ENCODE measurements at places on chromosomes 5 and 9.

DNA sequence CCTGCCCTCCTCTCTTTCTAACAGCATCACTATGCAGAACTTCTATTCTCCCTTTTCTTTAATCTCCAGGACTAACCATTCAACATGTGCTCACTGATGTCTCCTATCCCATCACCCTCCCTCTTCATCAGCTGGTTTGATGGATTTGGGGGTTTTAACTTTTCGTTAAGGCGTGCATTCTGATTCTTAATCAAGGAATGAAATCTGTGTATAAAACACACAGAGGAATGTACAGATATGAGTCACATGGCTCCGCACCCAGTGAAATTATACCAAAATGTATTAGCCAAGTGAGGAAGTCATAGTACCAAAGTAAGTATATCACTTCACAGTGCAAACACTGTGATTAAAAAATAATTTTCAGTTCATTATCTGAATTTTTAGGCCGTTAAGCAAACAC lies 35.2 kb downstream of the MARCHF11 start:
- DNase-seq: no peak

DNA sequence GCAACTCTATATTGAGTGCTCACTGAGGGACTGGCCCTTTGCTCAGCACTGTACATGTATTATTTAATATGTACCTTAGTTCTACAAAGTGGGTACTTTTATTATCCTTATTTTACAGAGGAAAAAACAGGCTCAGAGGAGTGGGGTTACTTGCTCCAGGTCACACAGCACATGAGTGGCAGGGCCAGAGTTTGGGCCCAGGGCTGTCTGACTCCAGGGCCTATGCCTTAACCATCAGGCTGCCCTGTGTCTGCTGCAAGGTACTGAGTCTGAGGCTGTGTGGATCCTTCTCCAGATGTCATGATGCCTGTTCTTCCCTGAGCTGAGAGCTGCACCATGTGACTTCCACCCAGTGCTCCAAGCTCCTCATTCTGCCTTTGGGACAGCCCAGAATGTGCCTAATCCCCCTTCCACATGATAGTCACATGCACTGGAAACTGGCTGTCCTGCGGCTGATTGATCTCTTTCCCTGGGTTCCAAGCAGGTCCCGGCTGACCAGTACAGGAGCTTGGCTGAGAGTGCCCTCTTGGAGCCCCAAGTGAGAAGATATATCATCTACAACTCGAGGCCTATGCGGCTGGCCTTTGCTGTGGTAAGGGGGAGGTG lies 15.4 kb downstream of the TMEM268 start:
- DNase-seq: no peak

GRCh38 chr5:126069329-126069728 lies 353.9 kb upstream of the GRAMD2B start:
- DNase-seq: no peak

DNA sequence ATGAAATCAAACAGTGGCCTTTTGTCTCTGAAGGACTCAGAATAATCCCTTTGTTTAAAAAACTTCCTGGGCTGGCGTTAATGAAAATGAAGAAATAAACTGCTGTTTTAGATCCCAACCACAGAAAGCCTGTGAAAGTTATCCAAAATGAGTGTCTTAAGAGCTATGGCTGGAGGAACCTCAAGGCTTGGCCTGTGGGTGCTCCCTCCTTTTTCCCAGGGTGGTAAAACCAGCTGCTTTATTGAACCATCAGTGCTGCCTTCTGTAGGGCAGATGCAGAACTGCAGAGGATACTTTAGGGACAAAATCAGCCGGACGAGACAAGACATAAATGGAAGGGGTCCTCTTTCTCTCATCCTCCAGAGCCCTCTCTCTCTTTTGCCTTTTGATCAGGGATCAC lies 100.9 kb downstream of the SMARCA2 start:
- DNase-seq: no peak

GRCh38 chr5:157578079-157578780 lies 2.7 kb upstream of the ADAM19 start:
- DNase-seq: no peak

GRCh38 chr5:1064383-1065142 lies 47.3 kb downstream of the SLC12A7 start:
- DNase-seq: no peak

DNA sequence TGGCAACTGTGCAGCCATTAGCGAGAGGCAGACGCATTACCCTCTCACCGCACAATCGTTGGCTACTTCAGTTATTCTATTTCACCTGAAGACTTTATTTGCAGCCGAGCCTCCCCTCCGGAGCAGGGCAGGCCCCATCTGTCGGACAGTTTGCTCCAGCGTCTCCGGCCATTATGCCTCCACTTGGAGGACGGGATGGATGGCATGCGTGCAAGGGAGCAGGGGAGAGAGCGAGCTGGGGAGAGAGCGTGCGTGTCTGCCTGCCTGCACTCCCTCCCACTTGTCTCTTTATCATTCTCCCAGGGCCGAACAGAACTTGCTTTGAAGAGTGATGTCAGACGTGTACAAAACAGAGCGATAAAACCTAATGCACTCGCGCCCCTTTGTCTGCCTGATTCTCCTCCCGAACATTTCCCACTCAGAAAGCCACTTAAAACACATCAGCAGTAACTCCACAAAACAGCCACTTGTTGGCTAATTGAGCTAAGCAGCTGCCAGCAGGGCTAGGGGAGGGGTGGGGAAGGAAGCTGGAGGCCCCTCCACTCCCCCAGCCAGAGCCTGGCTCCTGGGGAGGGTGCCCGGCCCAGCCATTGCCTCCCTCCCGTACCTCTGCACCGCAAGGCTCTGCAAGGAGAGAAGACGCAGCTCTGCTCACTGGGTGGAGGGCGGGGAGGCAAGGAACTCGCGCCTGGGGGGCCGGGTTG lies 43.4 kb upstream of the FUBP3 start:
- peak; percentile 43 for DNase-seq

DNA sequence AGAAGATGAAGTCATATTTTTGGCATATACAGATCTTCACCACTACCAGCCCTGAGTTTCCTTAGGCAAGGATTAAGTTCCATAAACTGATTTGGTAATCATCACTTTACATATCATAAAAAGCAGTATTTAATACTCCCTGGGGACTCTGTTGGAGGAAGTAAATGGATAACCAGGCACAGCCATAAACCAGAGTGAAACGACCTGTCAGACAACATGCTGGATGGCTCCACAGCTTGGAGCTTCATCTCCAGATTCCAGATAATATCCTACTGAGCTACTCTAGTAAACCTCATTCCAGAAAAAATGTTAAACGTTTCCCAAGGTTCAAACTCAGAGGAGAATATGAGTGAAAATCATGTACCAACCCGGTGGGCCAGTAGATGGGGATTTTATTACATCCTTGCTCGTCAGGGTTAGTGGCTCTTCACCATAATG lies 109.2 kb downstream of the BASP1 start:
- DNase-seq: peak; percentile 61

- no peak for DNase-seq
These were observed 18.2 kb upstream of the CACFD1 start for GRCh38 chr9:133441571-133441970.

DNA sequence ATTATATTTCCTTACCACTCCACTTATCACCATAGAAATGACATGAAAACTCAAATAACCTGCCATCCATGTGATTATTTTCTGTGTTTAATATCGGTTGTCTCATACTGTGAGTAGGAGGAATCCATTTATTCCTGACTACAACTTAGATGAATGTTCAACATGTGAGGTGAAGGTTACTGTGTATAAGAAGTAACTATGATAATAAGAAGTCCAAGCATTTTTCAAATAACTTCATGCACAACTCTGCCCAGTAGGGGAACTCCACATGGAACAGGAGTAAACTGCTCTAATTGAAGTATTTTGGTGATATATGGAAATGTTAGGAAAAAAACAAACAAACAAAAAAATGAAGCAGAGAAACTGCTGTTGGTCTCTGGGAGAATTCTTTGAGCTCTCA lies 447.5 kb upstream of the GRIN3A start:
- DNase-seq: no peak

DNA sequence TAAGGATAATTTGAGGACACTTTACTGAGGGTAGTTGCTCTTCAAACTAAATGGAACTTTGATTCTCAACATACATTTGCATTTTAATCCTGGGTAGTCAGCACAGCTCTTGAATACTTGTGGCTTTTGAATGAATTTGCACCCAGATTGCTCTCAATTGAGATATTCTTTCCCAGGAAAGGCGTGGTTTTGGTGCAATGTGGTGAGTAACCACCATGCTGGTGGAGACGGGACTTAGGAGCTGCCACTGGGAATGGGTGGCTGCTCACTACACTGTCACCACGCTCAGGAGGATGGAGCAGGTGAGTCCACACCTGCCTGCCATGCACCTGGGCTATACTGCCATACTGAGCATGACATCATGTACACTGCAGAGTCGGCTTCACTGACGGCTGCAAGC lies 99.2 kb downstream of the IRX1 start:
- peak; percentile 83 for DNase-seq

GRCh38 chr9:91127653-91128052 lies 234.1 kb downstream of the AUH start:
- peak; percentile 31 for DNase-seq

DNA sequence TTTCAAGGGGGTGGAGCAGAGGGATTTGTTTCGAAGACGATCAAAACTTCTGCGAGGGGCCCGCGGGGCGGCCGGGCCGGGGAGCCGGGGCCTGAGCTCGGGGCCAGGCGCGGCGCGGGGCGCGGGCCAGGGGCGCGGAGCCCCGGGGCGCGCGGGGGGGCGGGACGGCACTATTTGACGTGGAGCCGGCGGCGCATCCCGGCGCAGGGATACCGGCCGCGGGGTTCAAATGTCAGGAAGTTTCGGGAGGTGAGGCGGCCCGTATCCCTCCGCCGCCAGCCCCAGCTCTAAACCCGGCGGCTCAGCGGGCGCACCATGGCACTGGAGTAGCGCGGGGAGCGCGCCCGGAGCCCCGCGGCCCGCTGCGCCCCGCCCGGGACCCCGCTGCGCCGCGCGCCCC lies at the start of gene LMX1B:
TSS of gene LMX1B (plus strand) at position 278 of the 400 bp plus-strand sequence. CDS start 522 bp downstream, outside the sequence.
- peak; percentile 69 for DNase-seq

DNA sequence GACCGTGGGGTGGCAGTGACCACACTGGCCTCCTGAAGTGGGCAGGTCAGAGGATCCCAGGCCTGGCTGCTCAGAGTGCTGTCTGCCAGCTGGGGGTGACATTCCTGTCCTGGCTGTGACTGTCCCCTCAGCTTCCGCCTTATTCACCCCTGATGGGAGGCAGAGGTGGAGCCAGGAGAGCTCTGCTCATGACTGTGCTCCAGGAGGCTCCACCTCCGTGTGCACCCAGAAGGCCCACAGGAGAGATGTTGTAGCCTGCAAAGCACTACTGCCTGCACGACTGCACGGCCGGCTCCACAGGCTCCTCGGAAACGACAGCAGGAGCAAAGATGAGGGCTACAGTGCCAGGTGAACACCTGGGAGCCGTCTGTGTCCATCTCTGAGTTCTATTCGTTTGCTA lies 60.9 kb downstream of the ROPN1L start:
- no peak for DNase-seq

DNA sequence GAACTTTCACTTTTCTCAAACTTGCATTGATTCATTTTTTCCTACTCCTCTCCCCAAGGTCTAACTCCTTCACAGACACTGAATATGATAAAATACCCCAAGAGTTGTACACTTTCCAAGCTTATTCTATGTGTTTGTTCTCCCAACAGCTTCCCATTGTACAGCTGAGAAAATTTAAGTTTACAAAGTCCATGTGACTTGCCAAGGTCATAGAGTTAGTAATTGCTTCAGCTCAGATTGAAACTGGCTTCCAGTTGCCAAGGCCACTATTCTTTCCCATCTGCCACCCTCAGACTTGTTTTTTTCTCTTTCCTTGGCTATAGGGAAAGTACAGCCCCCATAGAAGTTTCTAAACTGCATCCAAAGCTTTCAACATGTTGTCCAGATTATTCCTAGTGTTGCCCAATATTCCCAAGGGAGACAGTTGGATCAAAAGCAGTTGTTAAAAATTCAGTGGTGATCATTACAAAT lies 34.8 kb downstream of the TNFSF8 start:
- peak; percentile 82 for DNase-seq

DNA sequence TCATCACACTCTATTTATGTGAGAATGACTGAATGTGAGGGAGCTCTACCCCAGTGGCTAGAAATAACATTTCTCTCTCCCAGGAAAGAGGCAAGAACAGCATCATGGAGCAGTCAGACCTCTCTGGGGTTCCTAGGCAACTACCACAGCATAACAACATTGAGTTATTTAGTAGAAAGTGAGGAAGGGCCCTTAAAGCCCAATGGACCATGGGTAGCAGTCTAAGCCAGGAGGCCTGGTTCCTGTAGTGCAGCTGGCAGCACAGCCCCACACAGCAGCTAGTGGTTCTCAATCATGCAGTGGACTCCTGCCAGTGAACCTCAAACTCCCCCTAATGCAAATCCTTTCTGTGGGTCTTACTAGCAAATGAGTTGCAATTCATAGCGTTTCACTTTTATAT lies 55.3 kb downstream of the SPEF2 start:
- DNase-seq: no peak

All from fibroblast of skin of right quadriceps (primary cell).